Left colon (tissue), 2 donors: ENCODE measurements at places on chromosomes 5 and 9.

DNA sequence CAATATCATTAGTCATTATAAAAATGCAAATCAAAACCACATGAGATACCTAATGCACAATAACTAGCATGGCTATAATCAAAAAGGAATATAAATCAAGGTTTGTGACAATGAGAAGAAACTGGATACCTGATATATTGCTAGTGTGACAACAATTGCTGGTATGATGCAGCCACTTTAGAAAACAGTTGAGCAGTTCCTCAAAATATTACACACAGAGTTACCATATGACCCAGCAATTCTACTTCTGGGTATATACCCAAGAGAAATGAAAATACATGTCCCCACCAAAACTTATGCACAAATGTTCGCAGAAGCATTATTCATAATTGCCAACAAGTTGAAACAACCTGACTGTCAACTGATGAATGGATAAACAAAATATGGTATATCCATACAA lies 339.7 kb upstream of the POU5F2 start:
- DNase-seq, result no peak

GRCh38 chr9:38227656-38228055 lies 158.6 kb upstream of the SHB start:
- DNase-seq, result no peak

DNA sequence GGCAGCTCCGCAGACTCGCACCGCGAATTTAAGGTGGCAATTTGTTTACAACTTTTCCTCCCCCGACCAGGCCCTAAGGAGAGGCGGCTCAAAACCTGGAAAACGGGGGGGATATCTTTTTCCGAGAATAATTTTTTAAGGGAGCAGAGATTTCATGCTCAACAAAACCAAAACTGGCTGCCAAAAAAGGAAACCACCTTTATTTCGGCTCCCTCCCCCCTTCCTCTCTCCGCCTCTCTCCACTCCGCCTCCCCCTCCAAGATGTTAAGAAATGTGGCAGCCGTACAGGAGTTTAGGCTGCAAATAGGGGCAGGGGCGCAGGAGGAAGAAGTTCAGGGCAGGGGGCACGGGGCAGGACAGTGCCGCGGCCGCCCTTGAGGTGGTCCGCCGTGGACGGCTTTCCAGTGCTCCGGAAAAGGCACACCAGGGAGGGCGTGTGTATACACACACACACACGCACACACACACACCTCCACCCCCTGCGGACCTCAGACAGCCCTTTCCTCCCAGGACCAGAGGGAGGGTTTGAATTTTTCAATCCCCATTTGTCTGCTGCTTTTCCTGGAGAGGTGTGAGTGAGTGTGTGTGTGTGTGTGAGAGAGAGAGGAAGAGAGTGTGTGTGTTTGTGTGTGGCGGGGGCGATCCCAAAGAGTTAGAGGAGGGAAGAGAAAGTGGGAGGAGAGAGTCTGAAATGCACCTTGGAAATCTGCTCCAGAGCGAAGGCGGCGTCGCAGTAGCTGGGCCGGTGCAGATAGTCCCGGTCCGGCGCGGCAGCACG lies 9.1 kb downstream of the PTCH1 start:
- DNase-seq, result peak; percentile 78

- no peak for DNase-seq
Measured at GRCh38 chr5:117072439-117072838, 497.8 kb upstream of the SEMA6A start.

- no peak for DNase-seq
Measured at GRCh38 chr5:107968998-107969397, 298.3 kb upstream of the EFNA5 start.
